ENCODE measurements at places on chromosomes 1 and 21.

- DNase-seq: peak; percentile 14
Observed at GRCh38 chr1:42941640-42942330, 16.9 kb downstream of the SLC2A1 start.

DNA sequence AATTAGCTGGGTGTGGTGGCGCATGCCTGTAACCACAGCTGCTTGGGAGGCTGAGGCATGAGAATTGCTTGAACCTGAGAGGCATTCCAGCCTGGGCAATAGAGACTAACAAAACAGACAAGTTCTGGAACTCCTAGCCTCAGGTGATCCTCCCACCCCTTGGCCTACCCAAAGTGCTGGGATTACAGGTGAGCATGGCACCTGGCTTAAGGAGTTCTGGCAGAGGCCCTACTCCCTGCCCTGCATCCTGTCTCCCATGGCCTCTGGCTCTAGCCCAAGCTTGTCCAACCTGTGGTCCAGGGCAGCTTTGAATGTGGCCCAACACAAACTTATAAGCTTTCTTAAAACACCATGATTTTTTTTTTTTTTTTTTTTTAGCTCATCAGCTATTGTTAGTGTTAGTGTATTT lies 20.4 kb downstream of the TOMM20 start:
- DNase-seq: no peak

DNA sequence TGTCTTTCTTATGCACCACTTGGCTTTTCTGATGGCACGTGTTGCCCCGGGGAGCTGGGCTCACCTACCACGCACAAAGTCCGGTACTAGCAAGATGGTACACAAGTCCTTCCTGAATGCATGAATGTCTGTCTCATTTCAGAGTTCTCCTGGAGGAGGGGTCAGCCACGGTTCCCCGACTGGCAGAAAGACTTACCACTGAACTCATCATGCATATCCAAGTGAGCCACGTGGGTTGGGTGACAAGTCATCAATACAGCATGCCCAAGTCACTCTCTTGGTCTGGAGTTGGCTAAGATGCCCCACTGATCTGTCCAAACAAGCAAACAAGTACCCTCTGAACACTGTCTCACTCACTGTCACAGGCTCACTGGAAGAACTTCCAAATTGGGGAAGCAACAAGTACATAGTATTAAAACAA lies 28.6 kb upstream of the MX1 start:
- no peak for DNase-seq

DNA sequence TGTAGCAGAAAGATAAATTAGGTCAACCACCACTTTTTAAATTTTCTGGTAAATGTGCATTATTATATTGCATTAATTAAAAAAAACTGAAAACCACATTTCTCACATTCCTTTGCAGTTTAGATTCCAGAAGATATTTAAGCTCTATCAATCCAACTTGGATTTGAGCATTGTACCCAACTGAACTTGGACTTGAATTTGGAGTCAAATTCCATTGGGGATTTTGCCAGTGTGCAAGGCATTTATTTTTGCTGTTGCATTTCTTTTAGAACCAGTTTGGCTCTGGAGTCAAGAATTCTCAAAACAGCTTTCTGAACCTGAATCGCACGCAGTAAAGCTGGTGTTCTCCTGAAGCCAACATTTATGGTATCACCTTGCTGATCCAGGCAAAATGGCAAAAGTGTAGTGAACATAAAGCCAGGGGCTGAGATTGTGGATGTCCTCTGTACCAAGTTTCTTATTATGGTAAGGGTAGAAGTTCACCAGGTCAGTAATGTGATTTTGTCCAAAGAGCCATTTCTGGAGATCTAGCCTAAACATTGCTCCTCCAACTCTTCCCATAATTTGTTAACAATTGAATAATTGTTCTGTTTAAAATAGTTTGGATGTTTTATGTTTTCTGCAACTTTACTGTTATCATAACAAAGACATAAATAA lies 890.9 kb downstream of the LRRIQ3 start:
- no peak for DNase-seq

DNA sequence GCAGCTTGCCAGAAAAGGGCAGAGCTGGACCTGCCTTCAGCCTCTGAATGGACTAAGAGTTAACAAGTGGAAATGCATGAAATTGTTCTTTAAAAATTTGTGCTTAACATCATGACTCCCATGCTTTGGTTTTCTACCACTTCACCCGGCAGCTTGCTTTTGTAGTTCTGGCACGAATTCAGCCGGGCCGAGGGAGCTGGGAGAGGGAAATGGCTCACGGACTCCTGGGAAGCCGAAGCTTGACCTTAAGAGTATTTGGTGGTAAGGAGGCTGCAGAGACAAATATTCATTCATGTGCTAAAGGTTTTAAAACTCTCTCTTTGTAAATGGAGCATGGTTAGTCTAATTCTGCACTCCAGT lies 17.2 kb upstream of the GFI1 start:
- no peak for DNase-seq

DNA sequence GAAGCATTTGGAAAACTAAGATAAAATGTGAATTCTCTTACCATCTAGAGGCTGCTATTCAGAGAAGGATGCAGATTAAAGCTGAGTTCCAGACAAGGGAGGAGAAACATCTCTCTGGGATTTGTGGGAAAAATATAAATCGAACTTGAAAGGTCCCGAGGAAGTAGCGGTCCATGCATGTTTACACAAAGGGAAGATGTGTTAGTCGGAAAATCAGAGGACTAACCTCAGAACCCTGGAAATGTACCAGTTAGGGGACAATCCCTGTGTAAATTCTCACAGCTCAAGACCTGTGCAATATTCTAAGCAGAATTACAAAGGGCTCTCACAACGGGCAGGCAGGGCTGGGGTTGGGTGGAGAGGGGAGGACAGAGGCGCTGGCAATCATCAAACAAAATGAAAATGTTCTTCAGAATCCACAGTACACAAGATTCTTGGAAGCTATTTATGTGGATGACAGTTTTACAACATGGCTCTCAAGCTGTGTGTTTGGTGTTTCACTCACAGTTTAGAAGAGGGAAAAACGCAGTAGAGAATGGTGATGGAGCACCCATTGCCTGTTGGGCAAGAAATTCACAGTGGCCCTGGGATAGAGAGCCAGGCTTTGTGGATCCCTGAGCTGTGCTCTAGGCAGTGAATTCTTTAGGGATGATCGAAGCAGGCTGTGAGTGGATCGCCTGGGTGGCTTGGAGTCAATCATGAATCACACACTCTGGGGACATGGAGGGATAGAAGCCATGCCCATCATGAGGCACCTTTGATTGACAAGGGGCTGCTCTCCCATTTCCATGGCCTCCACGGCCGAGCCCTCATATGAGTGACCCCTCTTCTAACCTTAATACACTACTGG lies 47.6 kb downstream of the KCNJ6 start:
- DNase-seq: no peak

DNA sequence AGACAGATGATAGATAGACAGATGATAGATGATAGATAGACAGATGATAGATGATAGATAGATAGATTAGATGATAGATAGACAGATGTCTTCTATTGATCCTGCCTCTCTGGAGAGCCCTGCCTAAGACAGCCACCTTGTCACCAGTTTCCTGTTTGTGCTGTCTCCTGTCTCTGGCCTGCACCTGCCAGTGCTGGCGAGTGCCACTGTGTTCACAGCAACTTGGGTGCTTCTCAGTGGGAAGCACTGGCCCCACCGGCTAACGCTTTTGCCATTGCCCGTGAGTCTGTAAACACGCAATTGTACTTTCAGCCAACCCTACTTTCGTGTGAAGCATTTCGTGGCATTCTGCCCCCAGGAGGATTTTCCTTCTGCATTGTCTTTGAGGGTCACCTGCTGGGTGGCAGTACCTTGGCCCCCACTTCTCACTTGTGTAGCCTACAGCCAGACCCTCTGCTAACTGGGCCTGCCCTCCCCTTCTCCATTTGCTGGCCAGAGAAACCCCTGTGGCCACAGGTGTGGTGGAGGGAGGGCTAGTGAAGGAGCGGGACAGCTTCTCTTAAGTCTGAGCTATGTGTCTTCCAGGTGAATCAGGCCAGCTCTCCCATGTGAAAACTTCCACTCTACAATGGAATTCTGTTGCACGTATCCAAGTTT lies 23.4 kb upstream of the PDE9A start:
- DNase-seq: no peak

DNA sequence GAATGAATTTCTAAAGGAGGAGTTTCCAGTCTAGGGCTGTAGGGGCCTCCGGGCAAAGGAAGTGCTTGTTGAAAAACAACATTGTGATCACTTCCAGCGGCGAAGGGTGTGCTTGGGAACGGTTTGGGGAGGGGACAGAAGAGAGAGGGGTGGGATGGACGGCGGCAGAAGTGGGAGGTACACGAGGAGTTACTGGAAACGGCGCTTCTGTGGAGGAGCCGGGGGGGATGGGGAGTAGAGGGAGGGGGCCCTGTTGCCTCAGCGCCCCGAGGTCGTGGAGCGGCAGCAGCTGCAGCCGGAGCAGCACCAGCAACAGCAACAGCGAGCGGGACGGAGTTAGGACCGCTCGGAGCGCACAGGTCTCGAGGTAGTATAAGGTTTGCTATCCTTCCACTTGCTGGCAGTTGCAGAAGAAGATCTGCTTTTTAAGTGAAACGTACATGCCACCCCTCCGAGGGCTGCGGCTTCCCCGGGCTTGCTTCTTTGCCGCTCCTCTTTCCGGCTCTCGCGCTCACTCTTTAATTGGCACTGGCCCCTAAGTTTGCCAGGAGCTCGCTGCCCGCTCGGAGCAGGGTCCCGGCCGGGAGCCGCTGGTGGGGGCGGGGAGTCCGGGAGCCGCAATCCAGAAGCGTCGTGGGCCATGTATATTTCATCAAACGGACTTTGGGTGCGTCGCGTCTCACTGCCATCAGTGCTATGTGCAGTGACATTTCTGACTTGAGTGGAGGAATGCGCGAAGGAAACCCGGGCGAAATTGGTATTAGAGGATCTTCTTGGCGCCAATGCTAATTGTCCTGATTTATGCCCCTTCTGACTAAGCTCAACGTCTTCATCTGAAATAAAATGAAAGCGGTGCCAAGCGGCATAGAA lies 771 bp upstream of the NTNG1 start:
- no peak for DNase-seq

- peak; percentile 36 for DNase-seq
Observed at GRCh38 chr1:20521960-20522861, 14.3 kb upstream of the MUL1 start.

DNA sequence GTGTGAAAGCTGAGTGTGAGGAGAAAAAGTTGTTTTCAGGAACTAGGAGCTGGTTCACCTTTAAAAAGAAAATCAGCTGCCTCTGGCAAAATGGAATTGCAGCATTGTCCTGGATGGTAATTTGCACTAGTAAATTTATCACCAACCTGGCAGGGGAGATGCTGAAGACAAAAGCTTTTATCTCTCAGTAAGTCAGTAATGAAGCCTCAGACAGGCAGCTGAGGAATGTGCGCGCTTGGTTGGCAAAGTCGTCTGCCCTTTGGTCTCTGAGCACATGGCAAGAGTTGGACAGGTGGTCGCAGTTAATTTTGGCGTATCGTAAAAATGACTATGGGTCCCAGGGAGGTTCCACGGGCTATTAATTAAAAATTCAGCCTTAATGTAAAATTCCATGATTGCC lies 131.9 kb downstream of the BACH1 start:
- no peak for DNase-seq

DNA sequence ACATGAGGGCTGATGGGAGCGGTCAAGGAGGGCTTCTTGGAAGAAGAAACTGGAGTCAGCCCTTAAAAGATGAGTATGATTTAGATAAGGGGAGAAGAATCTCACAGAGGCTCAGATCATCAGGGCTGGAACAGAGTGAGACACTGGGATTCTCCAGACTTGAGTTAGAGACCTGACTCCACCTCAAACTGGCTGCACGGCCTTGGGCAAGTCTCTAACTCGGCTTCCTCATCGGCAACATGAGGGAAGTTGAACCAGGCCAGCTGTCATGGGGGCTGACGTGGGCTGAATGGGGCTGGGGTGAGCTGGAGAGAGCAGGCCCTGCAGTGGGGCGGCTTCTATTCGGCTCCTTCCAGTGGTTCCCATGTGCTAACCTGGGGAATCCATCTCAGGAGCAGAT lies 2.5 kb downstream of the C1QC start:
- DNase-seq: no peak

- DNase-seq: no peak
Observed at GRCh38 chr1:109927911-109928321, 17.3 kb downstream of the CSF1 start.

- DNase-seq: no peak
Observed at GRCh38 chr21:15028186-15028585, 36.6 kb downstream of the NRIP1 start.

DNA sequence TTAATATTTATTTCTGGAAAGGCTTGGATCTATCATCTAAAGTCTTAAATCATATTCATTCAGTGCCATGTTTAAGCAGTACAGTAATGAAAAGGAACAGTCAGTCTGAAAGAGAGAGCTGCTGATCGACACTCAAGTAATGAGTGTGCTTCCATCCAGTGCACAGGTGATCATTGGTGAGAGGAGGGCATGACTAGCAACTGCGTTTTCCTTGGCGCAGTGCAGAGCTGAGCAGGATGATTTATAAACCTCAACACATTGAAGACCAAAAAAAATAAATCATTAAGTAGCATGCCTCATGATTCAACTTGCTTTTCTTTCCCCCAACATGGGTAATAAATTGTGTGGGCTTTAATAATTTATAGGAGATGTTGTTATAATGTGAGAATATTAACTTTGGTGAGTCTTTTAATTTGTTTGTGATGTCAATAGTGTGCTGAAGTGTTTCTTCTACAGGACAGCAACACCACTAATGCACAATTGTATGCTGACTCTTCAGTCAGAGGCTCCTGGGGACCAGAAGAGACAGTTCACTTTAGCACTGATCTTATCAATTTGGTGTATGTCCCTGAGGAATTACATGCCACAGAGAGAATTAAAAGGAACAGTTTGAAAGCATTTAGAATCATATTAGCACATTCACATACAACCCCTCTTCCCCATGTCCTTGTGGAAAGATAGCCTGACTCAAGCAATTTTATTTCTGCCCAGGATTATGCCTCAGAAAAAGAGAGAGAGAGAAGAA lies 199.7 kb upstream of the ADGRL2 start:
- DNase-seq: no peak

GRCh38 chr21:27505516-27505915 lies 538.6 kb upstream of the ADAMTS5 start:
- no peak for DNase-seq

DNA sequence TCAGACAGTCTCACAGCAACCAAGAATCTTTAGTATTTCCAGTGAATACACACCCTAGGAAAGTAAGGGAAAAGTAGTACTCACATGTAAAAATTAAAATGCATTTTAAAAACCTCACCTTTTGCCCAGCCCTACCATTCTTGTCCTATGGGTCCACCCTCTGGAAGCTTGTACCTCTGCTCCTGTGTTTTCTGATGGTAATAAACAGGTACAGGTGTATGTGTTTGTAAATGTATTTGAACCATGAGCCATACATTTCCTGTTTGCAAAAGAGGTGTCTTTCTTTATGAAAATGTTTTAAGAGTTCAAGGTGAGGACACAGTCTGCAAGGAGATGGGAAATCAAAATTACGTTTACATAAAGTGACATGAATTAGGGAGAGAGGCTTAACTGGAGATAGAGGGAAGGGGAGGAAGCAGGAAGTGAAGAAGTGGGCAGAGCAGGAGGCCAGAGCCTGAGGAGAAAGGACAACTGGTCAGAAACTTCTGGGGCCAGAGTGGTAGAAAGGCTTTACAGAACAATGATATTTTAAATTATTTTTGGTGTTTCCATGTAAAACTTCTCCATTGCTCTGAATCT lies 52.0 kb upstream of the IVNS1ABP start:
- no peak for DNase-seq

Measured in nucleus accumbens (tissue), 56 donors.